Hair follicular keratinocyte (primary cell): ENCODE measurements at places on chromosomes 2 and 18. TPM values are rescaled to one million over a fixed set of nuclear protein-coding genes. Genes with fewer than 3 reads are reported as not detected.

The RBM44 gene
- 0.42 TPM in 1 of 2 replicates, not detected in the other for total RNA-seq

The AQP12A gene
- not detected in 2 replicates for total RNA-seq

The ZSWIM2 gene
- not detected in 2 replicates for total RNA-seq

The SERPINB5 gene
- total RNA-seq, result 426 and 507 TPM in 2 replicates

The MYCN gene
- not detected in 2 replicates for total RNA-seq
